ENCODE measurements at places on chromosomes 6 and 20. TPM values are rescaled to one million over a fixed set of nuclear protein-coding genes. Genes with fewer than 3 reads are reported as not detected.

BMP2 gene
- 0.36 TPM for total RNA-seq

GRIK2 gene
- 20.4 TPM for total RNA-seq

ACTL10 gene
- 2.4 TPM for total RNA-seq

MDFI gene
- not detected for total RNA-seq

MRPL2 gene
- total RNA-seq: 19.6 TPM

TENT5A gene
- total RNA-seq: 26.9 TPM

PTCHD4 gene
- total RNA-seq: 5.8 TPM

TFAP2B gene
- under 0.01 TPM for total RNA-seq

WFDC10B gene
- total RNA-seq: not detected

WFDC5 gene
- total RNA-seq: not detected

DDAH2 gene
- 27.3 TPM for total RNA-seq

ARMH2 gene
- total RNA-seq: not detected

PAX1 gene
- total RNA-seq: not detected

EDN1 gene
- not detected for total RNA-seq

NOX3 gene
- total RNA-seq: not detected

SLC2A10 gene
- 8.0 TPM for total RNA-seq

WFDC9 gene
- not detected for total RNA-seq

ANGPT4 gene
- total RNA-seq: not detected

CALHM6 gene
- total RNA-seq: 1.00 TPM

Data from melanocyte of skin (primary cell).